Activated CD4-positive, alpha-beta memory T cell treated with anti-CD3 and anti-CD28 coated beads, Interleukin-2, amount 10 ng/mL, durations not matched to agents 7 days and 5 days (primary cell): ENCODE measurements at places on chromosomes 13 and 19. TPM values are rescaled to one million over a fixed set of nuclear protein-coding genes. Genes with fewer than 3 reads are reported as not detected.

DNA sequence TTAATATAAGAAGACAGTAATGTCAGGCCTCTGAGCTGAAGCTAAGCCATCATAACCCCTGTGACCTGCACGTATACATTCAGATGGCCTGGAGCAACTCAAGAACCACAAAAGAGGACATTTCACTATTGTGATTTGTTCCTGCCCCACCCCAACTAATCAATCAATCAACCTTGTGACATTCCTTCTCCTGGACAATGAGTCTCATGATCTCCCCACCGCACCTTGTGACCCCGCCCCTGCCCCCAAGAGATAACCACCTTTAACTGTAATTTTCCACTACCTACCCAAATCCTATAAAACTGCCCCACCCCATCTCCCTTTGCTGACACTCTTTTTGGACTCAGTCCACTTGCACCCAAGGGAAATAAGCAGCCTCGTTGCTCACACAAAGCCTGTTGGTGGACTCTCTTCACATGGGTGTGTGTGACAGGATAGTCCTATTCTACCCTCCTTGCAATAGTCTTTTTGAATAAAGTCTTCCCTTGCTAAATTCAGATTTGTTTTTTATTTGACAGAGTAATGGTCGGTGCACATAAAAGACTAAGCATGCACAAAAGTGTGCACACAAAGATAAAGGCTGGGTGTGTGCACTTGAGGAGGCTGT is 14.0 kb downstream of the CD70 start:
- peaks cover 4% of the 10 kb centered on the region for H3K27me3 ChIP-seq
- H3K36me3 ChIP-seq, result peaks cover 6% of the 10 kb centered on the region
- peaks cover 16% of the 10 kb centered on the region for H3K4me1 ChIP-seq
- no peak for DNase-seq

Gene CEACAM19
- total RNA-seq, result not detected

DNA sequence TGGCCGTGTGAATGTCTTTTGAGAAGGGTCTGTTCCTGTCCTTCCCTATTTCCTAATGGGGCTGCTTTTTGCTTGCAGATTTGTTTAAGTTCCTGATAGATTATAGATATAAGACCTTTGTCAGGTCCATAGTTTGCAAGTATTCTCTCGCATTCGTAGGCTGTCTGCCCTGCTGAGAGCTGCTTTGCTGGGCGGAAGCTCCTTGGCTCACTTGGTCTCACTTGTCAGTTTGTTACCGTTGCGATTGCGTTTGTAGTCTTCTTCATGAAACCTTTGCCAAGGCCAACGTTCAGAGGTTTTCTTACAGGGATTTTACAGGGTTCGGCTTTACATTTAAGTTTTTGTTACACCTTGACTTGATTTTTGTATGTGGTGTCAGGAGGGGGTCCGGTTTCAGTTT is 44.0 kb upstream of the TFDP1 start:
- no peaks in the 10 kb centered on the region for H3K27me3 ChIP-seq
- no peak overlapping the region for H3K27ac ChIP-seq
- no peak for DNase-seq
- no peak overlapping the region for H3K4me3 ChIP-seq

GRCh38 chr19:57290970-57291369 is 10.7 kb downstream of the ZNF460 start:
- H3K27ac ChIP-seq, result no peak overlapping the region

Gene C13orf46
- 2.5 TPM for total RNA-seq

DNA sequence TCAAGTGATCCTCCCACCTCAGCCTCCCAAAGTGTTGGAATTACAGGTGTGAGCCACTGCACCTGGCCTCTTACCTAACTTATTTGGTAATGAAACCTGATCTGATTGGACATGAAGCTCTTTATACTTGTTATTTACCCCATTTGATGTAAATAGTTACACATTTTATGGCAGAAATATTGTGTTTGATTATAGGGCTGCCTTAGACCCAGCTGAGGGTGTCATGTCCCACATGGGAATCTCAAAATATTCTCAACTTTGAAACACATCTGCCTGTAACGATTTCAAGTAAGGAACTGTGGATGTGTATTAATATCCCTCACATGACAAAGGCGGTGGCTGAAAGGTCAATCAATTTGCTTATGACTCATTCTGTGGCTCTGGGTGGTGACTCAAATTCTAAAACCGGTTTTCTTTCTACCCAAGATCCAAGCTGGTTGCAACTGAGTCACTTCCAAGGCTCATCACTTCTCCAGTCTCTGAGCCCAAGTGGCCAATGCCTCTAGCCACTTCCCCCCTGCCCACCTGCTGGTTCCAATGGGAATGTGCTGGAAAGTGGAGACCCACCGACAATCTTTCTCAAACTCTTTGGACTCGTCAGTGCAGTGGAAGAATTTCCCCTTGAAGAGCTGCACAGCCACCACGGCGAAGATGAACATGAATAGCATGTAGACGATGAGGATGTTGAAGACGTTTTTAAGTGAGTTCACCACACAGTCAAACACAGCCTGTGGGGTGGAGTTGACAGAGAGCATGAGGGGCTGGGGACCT is 110.9 kb downstream of the IER2 start:
- H3K36me3 ChIP-seq, result peaks cover 10% of the 10 kb centered on the region
- H3K27me3 ChIP-seq, result peaks cover 33% of the 10 kb centered on the region
- peak; percentile 42 for DNase-seq
- peak overlapping the region; percentile 73 for H3K27ac ChIP-seq
